Mesangial cell (primary cell): ENCODE measurements at places on chromosomes 3 and 15. TPM values are rescaled to one million over a fixed set of nuclear protein-coding genes. Genes with fewer than 3 reads are reported as not detected.

The SEMA3G gene
- total RNA-seq: 0.25 TPM in 1 of 2 replicates, not detected in the other

The NAALADL2 gene
- 0.33 and 1.1 TPM in 2 replicates for total RNA-seq

The PLCH1 gene
- total RNA-seq: 1.0 and 1.6 TPM in 2 replicates

The FAN1 gene
- total RNA-seq: 6.0 and 11.2 TPM in 2 replicates

The PSMD6 gene
- total RNA-seq: 54.9 and 81.8 TPM in 2 replicates

The CPB1 gene
- not detected in 2 replicates for total RNA-seq

The HMCES gene
- 24.3 and 31.6 TPM in 2 replicates for total RNA-seq

The UROC1 gene
- not detected in 2 replicates for total RNA-seq

The GOLGA8S gene
- total RNA-seq: not detected in 2 replicates

The CCDC191 gene
- total RNA-seq: 0.49 and 1.9 TPM in 2 replicates

The CSNK1G1 gene
- 9.9 and 15.2 TPM in 2 replicates for total RNA-seq

The SEMA7A gene
- total RNA-seq: 33.8 and 96.3 TPM in 2 replicates

The C3orf85 gene
- total RNA-seq: not detected in 2 replicates

The SMAD6 gene
- 18.1 and 38.8 TPM in 2 replicates for total RNA-seq

The PPP1R14D gene
- not detected in 2 replicates for total RNA-seq

The IGSF11 gene
- under 0.01 TPM in 1 of 2 replicates, not detected in the other for total RNA-seq

The ACTC1 gene
- total RNA-seq: 0.65 TPM in 1 of 2 replicates, not detected in the other

The LSAMP gene
- total RNA-seq: 9.8 and 20.9 TPM in 2 replicates

The SH2D7 gene
- total RNA-seq: not detected in 2 replicates

The MYEF2 gene
- 9.5 and 15.2 TPM in 2 replicates for total RNA-seq

The STAC gene
- 11.7 and 31.0 TPM in 2 replicates for total RNA-seq

The TMEM212 gene
- not detected in 2 replicates for total RNA-seq

The ZNF80 gene
- total RNA-seq: not detected in 2 replicates

The UACA gene
- total RNA-seq: 18.3 and 20.7 TPM in 2 replicates

The DLEC1 gene
- total RNA-seq: 0.13 TPM in 1 of 2 replicates, not detected in the other

The CHL1 gene
- 5.2 TPM in 1 of 2 replicates, not detected in the other for total RNA-seq

The LRRC34 gene
- total RNA-seq: 1.1 and 4.6 TPM in 2 replicates

The TMC3 gene
- total RNA-seq: not detected in 2 replicates

The PFN2 gene
- total RNA-seq: 81.3 and 87.5 TPM in 2 replicates

The VGLL3 gene
- total RNA-seq: 15.6 and 19.7 TPM in 2 replicates

The SIDT1 gene
- 0.13 TPM in 1 of 2 replicates, not detected in the other for total RNA-seq

The AQP9 gene
- total RNA-seq: not detected in 2 replicates

The ISLR2 gene
- under 0.01 and 1.5 TPM in 2 replicates for total RNA-seq

The HHATL gene
- not detected in 2 replicates for total RNA-seq

The GLCE gene
- 14.2 and 14.5 TPM in 2 replicates for total RNA-seq

The SRGAP3 gene
- total RNA-seq: 0.33 and 2.8 TPM in 2 replicates

The SLC24A5 gene
- not detected in 2 replicates for total RNA-seq

The SAMMSON gene
- total RNA-seq: not detected in 2 replicates

The DPPA2 gene
- total RNA-seq: not detected in 2 replicates

The CPA3 gene
- total RNA-seq: not detected in 2 replicates

The TOMM70 gene
- 20.4 and 30.8 TPM in 2 replicates for total RNA-seq

The TUSC7 gene
- not detected in 2 replicates for total RNA-seq

The HEMK1 gene
- 11.4 and 15.1 TPM in 2 replicates for total RNA-seq

The MEIS2 gene
- total RNA-seq: 47.4 and 58.3 TPM in 2 replicates

The CCR8 gene
- total RNA-seq: not detected in 2 replicates

The IGSF10 gene
- total RNA-seq: 0.63 and 1.1 TPM in 2 replicates

The LRRN1 gene
- total RNA-seq: 1.1 and 1.6 TPM in 2 replicates

The MINDY2 gene
- total RNA-seq: 6.5 and 22.8 TPM in 2 replicates

The CTXND1 gene
- not detected in 2 replicates for total RNA-seq

The PDZRN3 gene
- total RNA-seq: 0.98 and 1.0 TPM in 2 replicates

The TEX55 gene
- total RNA-seq: not detected in 2 replicates

The EXD1 gene
- total RNA-seq: under 0.01 TPM in 1 of 2 replicates, not detected in the other

The FBLN2 gene
- total RNA-seq: 5.9 and 24.3 TPM in 2 replicates

The SERPINI1 gene
- total RNA-seq: 0.89 and 0.98 TPM in 2 replicates

The SLC6A1 gene
- total RNA-seq: not detected in 2 replicates

The P2RY12 gene
- not detected in 2 replicates for total RNA-seq

The GMPPB gene
- 18.3 and 72.4 TPM in 2 replicates for total RNA-seq

The LRRC49 gene
- 6.8 and 7.0 TPM in 2 replicates for total RNA-seq
